ENCODE measurements at places on chromosomes 4 and X. TPM values are rescaled to one million over a fixed set of nuclear protein-coding genes. Genes with fewer than 3 reads are reported as not detected.

DNA sequence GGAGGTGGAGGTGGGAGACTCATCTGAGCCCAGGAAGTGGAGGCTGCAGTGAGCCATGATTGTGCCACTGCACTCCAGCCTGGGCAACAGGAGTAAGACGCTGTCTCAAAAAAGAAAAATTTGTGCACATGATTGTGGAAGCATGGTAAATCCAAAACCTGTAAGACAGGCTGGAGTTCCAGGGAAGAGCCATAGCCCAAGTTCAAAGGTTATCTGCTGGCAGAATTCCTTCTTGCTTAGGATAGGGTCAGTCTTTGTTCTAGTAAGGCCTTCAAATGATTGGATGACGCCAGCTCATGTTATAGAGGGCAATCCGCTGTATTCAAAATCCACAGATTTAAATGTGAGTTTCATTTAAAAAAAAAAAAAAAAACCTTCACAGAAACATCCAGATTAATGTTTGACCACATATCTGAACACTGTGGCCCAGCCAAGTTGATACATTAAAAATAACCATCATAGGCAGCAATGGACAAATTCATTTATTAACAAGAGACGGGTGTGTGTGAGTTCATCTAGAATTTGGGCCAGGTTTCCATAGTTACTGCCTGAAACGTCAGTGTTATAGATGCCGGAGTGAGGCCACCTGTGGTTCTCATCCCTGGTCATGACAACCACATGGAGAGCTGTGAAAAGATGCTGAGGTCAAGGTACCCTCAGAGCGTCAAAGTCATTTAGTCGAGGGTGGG, 35.2 kb upstream of the SLC2A9 start:
- no peak for DNase-seq

DNA sequence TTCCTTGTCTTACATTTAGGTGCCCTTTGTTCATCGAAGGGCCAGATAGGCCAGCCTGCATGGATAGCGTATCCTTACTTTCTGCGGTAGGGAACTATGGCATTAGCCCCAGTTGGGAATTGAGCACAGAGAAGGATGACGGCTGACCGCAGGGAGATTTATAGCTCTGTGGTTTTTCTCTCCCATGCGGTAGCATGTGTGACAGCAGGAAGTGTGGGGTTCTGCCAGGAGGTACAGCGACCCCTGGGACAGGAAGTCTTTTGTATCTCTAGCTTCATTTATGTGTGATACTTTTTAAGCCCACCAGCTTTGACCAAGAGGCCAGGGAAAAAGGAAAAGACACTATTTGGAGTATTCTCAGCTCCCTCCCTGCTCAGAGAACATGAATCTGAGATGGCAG, 33.1 kb downstream of the GAB3 start:
- no peak for DNase-seq

DNA sequence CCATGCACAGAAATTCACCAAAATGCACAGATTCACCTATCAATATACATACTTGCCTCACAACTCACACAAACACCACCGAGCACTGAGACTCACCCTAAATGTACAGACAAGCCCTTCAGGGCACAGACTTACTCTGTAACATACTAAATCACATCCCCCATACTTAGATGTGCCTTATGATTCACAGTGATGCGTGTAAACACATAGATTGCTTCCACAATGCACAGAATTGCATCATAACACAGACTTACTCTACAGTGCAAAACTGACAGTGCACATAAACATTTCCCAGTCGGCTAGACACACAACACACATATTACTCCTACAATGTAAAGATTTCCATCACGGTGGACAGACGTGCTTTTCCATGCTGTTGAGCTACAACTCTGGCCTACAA, 6.2 kb downstream of the LINC00632 start:
- DNase-seq: no peak

- no peak for DNase-seq
These were observed 106.9 kb upstream of the ACSL4 start for GRCh38 chrX:109839694-109840567.

PIM2 gene
- 3.0 TPM for total RNA-seq
